ENCODE measurements at places on chromosomes 7 and 10.
A peak's percentile ranks its signal among the peaks of the same experiment; 100 is the strongest.

GRCh38 chr7:40887099-40887498, 752.3 kb downstream of the SUGCT start:
- DNase-seq: no peak

DNA sequence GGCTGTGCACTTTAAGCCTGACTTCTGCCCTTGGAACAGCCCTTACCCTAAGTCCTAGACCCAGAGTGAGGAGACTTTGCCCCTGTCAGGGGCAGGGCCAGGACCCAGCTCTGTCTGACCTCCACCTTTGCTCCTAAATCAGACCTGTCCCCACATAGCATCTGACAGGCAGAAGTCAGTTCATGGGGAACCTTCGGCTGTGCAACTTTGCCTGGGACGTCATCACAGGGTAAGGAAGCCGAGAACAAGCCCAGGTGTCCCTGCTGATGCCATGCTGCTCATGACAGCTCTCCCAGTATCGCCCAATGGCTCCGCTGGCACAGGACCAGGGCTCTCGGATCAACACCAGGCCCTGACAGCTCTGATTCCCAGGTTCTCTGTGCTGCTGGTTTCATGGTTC, 55.4 kb downstream of the TNS3 start:
- DNase-seq: no peak

GRCh38 chr7:137084607-137085380, 216.3 kb downstream of the CHRM2 start:
- DNase-seq: no peak

DNA sequence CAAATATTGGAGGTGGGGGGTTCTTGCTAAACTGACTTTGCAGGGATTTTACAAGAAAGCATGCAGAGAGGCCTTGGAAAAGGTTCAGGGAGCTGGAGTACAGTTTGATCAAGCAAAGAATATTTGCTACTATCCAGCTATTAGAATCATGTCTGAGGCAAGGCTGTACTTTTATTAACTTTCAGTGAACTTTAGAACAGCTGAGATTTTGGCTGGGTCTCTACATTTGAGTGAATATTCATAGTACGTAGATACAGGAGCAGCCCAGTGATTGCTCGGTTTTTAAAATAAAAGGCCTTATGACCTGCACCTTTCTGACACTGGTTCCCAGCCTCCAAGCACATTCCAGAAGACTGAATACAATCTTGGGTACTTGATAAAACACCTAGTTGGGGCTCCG, 496.8 kb upstream of the AKR1E2 start:
- DNase-seq: no peak

DNA sequence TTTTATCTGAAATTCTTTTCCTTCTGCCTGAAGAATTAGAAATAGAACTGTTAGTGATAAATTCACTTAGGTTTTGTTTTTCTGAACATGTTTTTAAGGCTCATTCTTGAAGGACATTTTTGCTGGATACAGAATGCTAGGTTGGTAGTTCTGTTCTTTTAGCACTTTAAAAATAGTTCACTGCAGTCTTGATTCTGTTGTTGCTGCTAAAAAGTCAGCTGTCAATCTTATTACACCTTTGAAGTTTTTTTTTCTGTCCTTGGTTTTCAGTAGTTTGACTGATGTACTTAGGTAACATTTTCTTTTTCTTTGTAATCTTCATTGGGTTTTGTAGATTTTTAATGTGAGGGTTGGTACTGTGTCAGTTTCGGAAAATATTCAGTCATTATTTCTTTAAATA, 48.7 kb downstream of the C1GALT1 start:
- no peak for DNase-seq

DNA sequence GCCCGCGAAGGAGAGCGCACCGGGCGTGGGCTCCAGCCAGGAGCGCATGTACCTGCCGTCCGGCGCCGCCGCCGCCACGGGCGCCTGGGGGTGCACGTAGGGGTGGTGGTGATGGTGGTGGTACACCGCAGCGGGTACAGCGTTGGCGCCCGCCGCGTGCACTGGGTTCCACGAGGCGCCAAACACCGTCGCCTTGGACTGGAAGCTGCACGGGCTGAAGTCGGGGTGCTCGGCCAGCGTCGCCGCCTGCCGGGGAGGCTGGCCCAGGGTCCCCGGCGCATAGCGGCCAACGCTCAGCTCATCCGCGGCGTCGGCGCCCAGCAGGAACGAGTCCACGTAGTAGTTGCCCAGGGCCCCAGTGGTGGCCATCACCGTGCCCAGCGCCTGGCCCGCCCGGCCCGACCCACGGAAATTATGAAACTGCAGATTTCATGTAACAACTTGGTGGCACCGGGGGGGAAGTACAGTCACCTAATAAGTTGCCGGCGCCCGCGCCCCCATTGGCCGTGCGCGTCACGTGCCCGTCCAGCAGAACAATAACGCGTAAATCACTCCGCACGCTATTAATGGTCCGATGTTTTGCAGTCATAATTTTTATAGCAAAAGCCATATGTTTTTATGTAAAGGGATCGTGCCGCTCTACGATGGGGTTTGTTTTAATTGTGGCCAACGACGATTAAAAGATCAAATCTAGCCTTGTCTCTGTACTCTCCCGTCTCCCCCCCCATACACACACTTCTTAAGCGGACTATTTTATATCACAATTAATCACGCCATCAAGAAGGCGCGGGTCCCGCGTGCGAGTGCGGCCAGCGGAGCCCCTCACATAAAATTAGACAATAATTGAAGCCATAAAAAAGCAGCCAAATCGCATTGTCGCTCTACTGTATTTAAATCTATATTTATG, at the start of gene HOXA9:
Gene HOXA9, minus strand, starts transcription at position 449 of the 907 bp plus-strand sequence. Its CDS starts 80 bp downstream, at position 369.
- DNase-seq: no peak

- no peak for DNase-seq
These were observed 154.4 kb upstream of the NPY start for GRCh38 chr7:24129597-24129996.

DNA sequence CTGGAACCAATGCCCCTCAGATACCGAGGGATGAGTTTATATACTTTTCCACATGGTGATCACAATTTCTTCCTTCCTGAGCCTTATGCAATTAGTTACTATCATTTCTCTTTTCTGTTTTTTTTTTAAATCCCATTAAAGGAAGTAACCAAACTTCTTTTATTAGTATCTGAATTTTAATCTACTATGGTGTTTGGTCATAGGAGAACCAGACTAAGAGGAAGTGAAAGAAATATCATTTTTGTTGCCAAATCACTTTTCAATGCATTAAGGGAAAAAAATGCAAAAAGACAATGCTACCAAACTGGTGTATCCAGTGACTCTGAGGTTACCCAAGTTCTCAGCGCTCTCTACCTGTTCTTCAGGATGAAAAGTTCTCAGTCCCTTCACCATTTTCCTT, 167.7 kb downstream of the NXPH1 start:
- DNase-seq: no peak

- DNase-seq: no peak
These were observed 56.5 kb downstream of the RNLS start for GRCh38 chr10:88526501-88527105.

DNA sequence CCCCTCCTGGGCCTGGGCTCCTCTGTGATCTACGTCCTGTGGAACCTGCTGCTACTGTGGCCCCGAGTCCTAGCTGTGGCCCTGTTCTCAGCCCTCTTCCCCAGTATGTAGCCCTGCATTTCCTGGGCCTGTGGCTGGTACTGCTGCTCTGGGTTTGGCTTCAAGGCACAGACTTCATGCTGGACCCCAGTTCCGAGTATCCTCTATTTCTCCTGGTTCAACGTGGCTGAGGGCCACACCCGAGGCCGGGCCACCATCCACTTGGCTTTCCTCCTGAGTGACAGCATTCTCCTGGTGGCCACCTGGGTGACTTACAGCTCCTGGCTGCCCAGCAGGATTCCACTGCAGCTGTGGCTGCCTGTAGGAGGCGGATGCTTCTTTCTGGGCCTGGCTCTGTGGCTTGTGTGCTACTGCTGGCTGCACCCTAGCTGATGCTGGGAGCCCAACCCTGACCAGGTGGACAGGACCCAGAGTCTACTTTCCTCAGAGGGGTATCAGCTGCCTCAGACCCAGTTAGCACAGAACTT, 37.8 kb upstream of the MMD2 start:
- DNase-seq: no peak

DNA sequence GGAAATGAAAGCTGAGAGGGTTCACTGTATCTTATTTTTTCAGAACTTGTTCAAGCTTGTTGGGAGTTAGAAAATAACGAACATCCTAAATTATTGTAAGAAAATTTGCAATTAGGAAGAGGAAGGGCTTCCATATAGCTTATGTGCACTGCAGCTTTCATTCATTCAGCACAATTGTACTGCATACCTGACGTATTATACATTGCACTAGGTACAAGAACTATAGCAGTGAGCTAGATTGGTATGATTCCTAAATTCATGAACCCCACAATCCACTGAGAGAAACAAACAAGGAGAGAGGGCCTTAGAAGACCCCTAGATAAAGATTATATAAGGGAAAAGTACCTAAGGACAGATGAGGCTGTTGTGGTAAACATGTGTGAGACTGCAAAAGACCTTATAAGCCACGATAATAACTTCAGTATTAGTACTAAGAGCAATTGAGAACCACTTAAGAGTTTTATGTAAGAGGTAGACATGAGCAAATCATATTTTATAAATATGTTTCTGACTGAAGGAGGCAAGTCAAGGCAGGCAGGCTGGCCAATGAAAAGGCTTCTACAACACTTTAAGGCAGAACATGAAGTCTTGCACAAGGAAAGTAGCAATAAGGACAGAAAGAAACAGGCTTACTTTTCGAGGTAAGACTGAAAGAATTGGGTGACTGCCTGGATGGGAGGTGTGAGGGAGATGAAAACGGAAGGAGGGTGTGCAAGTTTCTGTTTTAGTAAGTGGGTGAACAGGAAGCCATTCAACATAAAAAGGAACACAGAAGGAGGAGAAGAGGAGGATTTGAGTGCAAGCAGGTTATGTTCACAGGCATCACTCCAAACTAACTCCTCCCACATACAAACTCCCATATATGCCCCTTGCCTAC, 77.9 kb upstream of the LRRN3 start:
- peak; percentile 52 for DNase-seq

GRCh38 chr10:73965890-73966768, 31.8 kb upstream of the VCL start:
- no peak for DNase-seq

DNA sequence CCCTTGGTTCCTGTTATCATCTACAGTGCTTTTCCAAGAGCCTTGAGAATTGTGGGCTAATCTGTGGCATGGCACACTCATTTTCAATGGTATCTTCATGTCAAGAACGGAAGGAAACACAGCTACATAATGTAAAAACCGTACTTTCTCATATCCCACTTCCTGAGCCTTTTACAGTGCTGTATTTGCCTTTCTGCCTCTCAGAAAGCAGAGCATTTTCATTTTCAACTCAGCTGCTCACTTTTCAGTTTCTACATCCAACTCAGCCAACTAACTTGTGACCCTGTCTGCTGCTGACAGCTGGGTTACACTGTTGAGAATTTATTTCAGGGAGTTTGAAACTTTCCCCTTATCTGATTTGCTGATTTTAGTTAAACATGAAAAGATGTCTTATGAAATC, 875.8 kb upstream of the KCND2 start:
- DNase-seq: no peak

GRCh38 chr7:5143106-5143505, 46.9 kb upstream of the WIPI2 start:
- DNase-seq: peak; percentile 75

- no peak for DNase-seq
These were observed 25.8 kb downstream of the TMEM254 start for GRCh38 chr10:80104066-80104926.

DNA sequence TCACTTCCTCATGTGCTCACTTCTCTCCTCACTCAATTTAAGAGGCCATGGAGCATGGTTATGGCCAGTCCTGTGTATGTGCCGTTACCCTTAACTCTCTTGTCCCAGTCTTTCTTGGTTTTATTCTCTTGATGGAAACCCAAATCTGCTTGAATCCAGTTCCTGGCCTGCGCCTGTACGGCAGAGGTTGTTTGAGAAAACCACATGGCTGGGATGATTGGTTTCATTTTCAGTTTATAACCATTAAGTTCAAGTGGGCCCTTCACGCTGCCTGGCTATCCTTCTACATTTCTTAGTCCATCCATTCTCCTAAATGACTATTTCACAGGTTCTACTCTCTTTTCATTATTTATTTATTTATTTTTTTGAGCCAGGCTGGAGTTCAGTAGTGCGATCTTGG, 1.6 kb upstream of the ZNF239 start:
- peak; percentile 23 for DNase-seq

DNA sequence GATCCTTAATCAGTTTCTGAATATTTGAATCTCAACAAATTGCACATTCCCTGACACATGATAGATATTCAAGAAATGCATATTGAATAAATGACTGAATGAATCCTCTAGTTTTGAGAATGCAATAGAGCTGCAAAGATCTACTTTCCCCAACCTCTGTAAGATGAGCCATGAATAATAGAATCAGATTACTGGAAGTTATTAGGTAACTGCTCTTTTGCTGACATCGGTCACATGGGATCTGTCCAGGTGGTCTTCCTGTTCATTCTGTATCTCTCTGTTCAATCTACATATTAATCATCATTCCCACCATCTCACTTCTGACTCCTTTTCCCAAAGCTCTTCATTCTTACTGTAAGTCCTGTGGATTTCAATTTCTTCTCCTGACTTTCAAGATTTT, 638.7 kb downstream of the SORCS1 start:
- DNase-seq: no peak

- DNase-seq: peak; percentile 41
These were observed 36.8 kb downstream of the CCM2 start for GRCh38 chr7:45036796-45037195.

DNA sequence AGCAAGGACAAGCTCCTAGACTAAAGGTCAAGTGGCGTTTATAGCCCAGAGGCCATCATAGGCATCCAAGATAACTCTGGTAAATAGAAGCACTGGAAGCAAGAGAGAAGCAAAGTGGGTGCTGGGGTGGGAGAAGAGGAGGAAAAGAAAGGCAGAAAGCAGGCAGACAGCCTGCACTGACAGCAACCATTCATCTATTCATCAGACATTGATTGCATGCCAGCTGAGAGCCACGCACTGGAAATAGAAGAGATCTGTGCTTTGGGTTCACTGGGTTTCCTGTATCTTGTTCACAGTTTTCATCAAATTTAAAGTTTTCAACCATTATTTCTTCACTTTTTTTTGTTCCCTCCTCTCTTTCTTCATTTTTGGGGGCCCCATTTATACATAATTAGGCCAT, 4.7 kb upstream of the SLIT1 start:
- no peak for DNase-seq

GRCh38 chr7:121530227-121531174, 134.4 kb upstream of the FAM3C start:
- peak; percentile 36 for DNase-seq

GRCh38 chr7:80053124-80053523, 81.5 kb upstream of the GNAI1 start:
- DNase-seq: no peak

GRCh38 chr7:83921941-83922607, 272.5 kb downstream of the SEMA3A start:
- DNase-seq: no peak

- DNase-seq: no peak
These were observed 425.0 kb downstream of the KCNMA1 start for GRCh38 chr10:77212632-77213031.

GRCh38 chr10:31582365-31583052, 263.5 kb downstream of the ZEB1 start:
- no peak for DNase-seq

DNA sequence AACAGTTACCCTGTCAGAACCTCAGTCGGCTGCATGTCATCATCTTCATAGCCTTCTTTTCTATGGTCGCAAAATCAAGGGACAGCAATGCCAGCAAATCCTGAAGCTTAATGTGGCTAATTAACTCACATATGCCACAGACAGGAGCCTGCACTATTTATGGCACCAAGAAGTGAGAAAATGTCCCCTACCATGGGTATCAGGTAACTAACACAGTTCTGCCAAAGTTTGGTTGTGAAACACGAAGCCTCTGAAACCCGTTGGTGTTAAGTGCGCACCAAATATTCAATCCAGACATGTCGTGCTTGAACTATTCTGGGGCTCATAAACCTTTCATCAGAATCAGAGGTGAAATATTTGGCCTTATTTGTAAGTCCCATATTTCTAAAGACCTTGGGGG, 63.3 kb downstream of the EVX1 start:
- no peak for DNase-seq
